ENCODE measurements at places on chromosomes 1 and 21. TPM values are rescaled to one million over a fixed set of nuclear protein-coding genes. Genes with fewer than 3 reads are reported as not detected.

ADORA3 gene
- polyA plus RNA-seq: not detected

SUCO gene
- polyA plus RNA-seq: 14.6 TPM

CDA gene
- polyA plus RNA-seq: not detected

HAO2 gene
- not detected for polyA plus RNA-seq

MRPL39 gene
- 41.1 TPM for polyA plus RNA-seq

YIPF1 gene
- polyA plus RNA-seq: 22.3 TPM

DDAH1 gene
- polyA plus RNA-seq: not detected

USP25 gene
- polyA plus RNA-seq: 19.4 TPM

SPTA1 gene
- not detected for polyA plus RNA-seq

LAMB3 gene
- polyA plus RNA-seq: 0.42 TPM

F13B gene
- polyA plus RNA-seq: not detected

CEP85 gene
- polyA plus RNA-seq: 9.8 TPM

FALEC gene
- 0.38 TPM for polyA plus RNA-seq

KRTAP10-2 gene
- polyA plus RNA-seq: not detected

LCE3D gene
- polyA plus RNA-seq: not detected

KCNJ6 gene
- not detected for polyA plus RNA-seq

LCE1D gene
- not detected for polyA plus RNA-seq

SMG7 gene
- 27.1 TPM for polyA plus RNA-seq

YRDC gene
- polyA plus RNA-seq: 14.8 TPM

CFAP45 gene
- polyA plus RNA-seq: 0.33 TPM

GLRX2 gene
- polyA plus RNA-seq: 12.8 TPM

GJC2 gene
- 0.22 TPM for polyA plus RNA-seq

SYCP1 gene
- polyA plus RNA-seq: not detected

KRTAP19-1 gene
- polyA plus RNA-seq: not detected
